Cerebellum (tissue), 4 donors: ENCODE measurements at places on chromosomes 2 and 18.

GRCh38 chr2:219309278-219309677 is at the start of gene PTPRN:
PTPRN (minus strand) TSS chr2:219309401; CDS start chr2:219309332, 69 bp downstream.
- peak; percentile 79 for DNase-seq

- DNase-seq = no peak
Observed at GRCh38 chr2:233119123-233119522, 59.0 kb downstream of the INPP5D start.

GRCh38 chr2:18435426-18436037 is 124.9 kb downstream of the RDH14 start:
- no peak for DNase-seq

DNA sequence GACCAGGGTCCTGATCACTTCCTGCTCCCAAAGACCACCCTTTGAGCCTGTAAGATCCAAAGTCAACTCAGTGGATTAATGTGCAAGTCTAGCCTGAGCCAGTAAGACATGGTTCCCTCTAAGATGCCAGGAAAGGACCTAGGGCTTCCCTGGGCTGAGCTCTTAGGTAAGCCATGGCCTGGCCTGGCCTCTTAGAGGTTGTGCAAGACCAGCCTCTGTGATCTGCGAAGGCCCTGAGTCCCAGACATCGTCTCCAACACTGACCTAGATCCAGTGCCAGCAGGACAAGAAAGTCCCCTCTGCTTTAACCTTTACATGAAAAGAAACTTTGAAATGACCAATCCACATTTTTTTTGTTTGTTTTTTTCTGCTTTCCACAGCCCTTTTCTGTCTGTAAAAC is 73.6 kb upstream of the CYP1B1 start:
- DNase-seq = no peak

DNA sequence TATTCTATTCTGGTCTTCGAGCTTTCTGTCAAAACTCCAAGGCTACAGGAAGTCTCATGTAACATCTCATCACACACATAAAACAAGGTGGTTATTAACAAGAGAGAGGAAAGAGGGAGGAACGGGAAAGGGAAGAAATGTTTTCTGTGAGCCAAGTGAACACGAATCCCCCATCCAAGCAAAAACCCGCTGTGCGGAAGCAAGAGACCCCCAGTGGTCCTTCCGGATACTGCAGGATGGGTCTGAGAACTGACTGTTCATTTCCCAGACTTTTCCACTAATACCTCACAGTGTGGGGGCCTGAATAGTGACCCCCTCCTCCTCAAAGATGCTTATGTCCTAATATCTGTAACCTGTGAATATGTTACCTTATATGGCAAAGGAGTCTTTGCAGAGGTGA is 19.0 kb upstream of the DIPK1C start:
- DNase-seq = peak; percentile 19

- DNase-seq = no peak
Observed at GRCh38 chr18:22318745-22319407, 98.8 kb downstream of the CTAGE1 start.

- DNase-seq = no peak
Observed at GRCh38 chr2:82730811-82731210, 1728.3 kb downstream of the SUCLG1 start.

- DNase-seq = no peak
Observed at GRCh38 chr2:81324046-81324445, 1019.5 kb upstream of the LRRTM1 start.

DNA sequence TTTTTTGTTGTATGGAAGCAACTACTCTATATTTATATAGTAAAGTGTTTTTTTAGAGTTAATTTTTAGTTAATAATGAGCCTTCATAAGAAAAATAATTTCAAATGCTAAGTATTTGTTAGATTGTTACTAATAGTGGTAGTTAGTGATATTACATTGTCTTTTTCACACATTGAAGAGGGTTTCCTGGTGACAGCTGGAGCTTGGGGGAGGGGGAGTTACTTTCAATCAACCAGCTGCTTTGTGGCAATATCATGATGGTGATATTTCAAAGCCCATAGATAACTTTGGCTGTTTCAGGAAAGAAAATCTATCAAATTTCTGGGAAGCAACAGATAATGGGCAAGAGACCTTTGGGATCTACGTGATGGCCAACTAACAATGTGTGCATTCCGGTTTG is 4.1 kb downstream of the RHBDD1 start:
- no peak for DNase-seq

DNA sequence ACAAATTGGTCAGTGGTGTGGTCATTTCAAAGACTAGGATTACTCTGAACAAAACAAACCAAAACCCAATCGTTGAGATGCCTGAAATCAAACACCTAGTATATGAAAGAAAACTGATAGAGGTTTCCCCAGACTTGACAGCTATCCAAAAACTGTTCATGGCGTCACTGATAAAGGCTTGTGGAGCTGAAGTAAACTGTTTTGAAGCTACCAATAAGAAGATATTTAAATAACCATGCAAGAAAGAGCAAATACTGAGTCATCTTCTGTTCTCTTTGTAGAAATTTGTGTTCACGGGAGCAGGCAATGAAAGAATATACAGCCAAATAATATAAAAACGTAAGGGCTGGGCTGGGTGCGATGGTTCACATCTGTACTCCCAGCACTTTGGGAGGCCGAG is 7.5 kb upstream of the COLEC11 start:
- DNase-seq = no peak

GRCh38 chr2:126776692-126777619 is 121.0 kb downstream of the GYPC start:
- peak; percentile 44 for DNase-seq

GRCh38 chr2:9813312-9814128 is 29.8 kb upstream of the TAF1B start:
- peak; percentile 79 for DNase-seq

DNA sequence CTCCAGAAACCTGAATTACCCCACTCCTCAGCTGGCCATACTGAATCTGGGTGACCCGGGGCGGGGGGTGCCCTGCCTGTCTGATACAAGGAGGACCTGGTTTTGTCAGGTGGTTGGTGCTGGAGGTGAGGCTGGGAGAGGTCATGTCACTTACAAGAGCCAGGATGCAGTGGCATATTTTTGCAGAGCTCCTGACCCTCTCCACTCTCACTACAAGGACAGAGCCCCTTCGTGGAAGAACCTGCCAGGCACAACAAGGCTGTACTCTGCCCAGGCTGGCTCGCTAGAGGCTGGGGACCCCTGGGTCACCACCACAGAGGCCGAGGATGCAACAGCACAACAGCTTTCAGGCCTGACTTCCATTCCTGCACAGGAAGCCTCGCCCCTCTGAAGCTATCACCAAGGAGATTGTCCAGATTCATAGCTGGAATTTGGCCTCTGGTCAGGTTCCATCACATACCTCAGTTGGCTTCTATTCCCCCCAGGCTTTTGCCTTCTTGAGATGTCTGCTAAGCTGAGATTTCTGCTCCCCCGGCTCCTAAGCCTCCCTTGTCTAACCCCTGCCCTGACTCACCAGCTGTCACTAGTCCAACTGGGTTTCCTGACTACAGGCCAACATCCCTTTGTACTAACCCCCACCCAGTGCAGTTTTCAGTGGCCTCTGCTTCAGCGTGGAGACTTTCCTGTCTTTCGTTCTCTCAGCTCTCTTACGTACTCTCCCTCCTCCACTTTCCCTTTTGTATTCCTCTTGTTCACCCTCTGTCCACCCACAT is 132.5 kb upstream of the EPAS1 start:
- DNase-seq = no peak
